ENCODE measurements at places on chromosomes 16 and 17. TPM values are rescaled to one million over a fixed set of nuclear protein-coding genes. Genes with fewer than 3 reads are reported as not detected.
A peak's percentile ranks its signal among the peaks of the same experiment; 100 is the strongest.

- peaks cover 25% of the 10 kb centered on the region for H3K27me3 ChIP-seq
- H3K36me3 ChIP-seq, result no peaks in the 10 kb centered on the region
- no peak overlapping the region for H3K4me3 ChIP-seq
- no peak for DNase-seq
Observed at GRCh38 chr17:4525691-4526397, 27.2 kb downstream of the SPNS2 start.

GRCh38 chr16:73124665-73125375 is 76.9 kb upstream of the ZFHX3 start:
- H3K27ac ChIP-seq, result no peak overlapping the region
- H3K4me3 ChIP-seq, result no peak overlapping the region
- no peaks in the 10 kb centered on the region for H3K36me3 ChIP-seq
- H3K27me3 ChIP-seq, result no peaks in the 10 kb centered on the region
- peaks cover 15% of the 10 kb centered on the region for H3K4me1 ChIP-seq

DNA sequence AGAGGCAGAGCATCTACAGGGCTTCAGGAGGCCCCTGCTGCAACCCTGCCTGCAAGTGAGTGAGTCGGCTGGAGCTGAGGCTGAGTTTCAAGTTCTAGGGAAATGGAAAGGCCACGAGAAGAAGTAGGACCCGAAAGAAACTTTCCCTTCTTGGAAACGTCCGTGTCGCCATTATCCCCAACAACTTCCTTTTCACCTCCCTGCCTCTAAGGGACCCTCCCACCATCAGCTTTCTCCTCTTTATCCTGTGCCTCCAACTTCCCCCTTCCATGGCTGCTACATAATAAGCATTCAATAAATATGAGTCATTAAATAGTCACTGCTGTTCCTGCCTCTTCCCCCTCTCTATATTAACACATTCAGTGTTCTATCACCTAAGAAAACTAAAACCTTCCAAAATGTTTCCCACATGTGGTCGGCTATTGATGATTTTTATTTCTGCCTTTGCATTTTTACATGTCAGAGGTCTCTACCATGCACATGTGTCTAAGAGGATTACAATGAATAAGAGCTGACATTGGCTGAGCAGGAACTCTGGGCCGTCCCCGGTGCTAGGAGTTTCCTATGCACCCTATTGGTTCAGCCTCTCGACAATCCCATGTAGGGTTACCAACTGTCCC is 115.9 kb upstream of the TNRC6C start:
- peak; percentile 75 for DNase-seq
- H3K36me3 ChIP-seq, result no peaks in the 10 kb centered on the region
- H3K4me1 ChIP-seq, result peaks cover 22% of the 10 kb centered on the region
- no peak overlapping the region for H3K4me3 ChIP-seq
- H3K27me3 ChIP-seq, result no peaks in the 10 kb centered on the region
- H3K27ac ChIP-seq, result peak overlapping the region; percentile 42

GRCh38 chr16:77169650-77170236 is 21.2 kb upstream of the MON1B start:
- H3K36me3 ChIP-seq, result no peaks in the 10 kb centered on the region
- H3K4me3 ChIP-seq, result no peak overlapping the region
- H3K27me3 ChIP-seq, result no peaks in the 10 kb centered on the region
- no peak overlapping the region for H3K27ac ChIP-seq
- no peaks in the 10 kb centered on the region for H3K4me1 ChIP-seq

GRCh38 chr16:12160815-12161550 is 184.4 kb downstream of the SNX29 start:
- H3K4me1 ChIP-seq, result peaks cover 38% of the 10 kb centered on the region
- H3K27ac ChIP-seq, result peak overlapping the region; percentile 96
- no peak overlapping the region for H3K4me3 ChIP-seq
- no peak for DNase-seq
- H3K36me3 ChIP-seq, result no peaks in the 10 kb centered on the region

DNA sequence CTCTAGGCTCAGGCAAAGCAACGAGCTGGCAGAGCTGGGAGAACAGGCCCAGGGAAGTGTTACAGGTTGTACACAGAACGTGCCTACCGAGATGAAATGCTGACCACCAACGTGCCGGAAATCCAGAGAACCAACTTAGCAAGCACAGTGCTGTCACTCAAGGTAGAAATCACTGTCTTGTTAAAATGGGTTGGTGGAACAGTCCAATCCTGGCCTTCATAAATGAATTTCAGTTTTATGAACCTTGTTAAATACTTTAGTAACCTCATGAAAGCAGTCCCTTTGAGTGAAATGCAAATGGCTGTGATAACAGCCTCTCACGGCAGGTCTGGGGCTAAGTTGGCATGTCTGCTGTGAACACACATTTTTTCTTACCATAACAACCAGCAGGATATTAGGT is 29.0 kb downstream of the ETV4 start:
- no peak overlapping the region for H3K4me3 ChIP-seq
- H3K27me3 ChIP-seq, result no peaks in the 10 kb centered on the region
- DNase-seq, result peak; percentile 35

DNA sequence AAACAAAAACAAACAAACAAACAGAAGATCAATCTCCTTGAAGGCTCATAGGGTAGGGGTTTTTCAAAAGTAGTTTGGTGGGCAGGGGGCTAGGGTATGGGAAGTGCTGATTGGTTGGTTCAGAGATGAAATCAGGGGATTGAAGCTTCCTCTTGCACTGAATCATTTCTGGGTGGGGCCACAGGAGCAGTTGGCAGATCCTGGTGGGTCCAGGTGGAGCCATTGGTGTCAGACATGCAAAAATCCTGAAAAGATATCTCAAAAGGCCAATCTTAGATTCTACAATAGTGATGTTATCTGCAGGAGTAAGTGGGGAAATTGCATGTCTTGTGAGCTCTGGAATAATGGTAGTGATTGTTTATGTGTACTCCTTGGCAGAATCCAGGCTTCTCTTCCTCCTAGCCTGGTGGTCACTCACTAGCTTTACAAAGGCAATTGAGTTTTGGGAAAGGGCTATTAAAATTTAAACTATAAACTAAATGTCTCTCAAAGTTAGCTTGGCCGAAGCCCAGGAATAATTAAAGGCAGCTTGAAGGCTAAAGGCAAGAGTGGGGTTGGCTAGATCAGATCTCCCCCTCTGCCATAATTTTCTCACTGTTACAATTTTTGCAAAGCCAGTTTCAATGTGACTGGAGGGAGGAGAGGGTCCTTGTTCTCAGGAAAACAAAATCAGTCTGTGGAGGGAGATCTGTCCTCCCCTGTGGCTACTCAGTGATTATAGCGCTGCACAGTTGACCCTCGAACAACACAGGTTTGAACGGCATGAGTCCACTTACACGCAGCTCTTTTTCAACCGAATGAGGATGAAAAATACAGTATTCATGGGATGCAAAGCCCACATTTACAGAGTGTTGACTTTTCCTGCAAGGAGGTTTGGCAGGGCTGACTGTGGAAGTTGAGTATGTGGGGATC is 45.2 kb downstream of the RNF112 start:
- no peak for DNase-seq
- H3K36me3 ChIP-seq, result no peaks in the 10 kb centered on the region
- H3K27ac ChIP-seq, result no peak overlapping the region
- no peaks in the 10 kb centered on the region for H3K4me1 ChIP-seq
- H3K27me3 ChIP-seq, result peaks cover 13% of the 10 kb centered on the region

DNA sequence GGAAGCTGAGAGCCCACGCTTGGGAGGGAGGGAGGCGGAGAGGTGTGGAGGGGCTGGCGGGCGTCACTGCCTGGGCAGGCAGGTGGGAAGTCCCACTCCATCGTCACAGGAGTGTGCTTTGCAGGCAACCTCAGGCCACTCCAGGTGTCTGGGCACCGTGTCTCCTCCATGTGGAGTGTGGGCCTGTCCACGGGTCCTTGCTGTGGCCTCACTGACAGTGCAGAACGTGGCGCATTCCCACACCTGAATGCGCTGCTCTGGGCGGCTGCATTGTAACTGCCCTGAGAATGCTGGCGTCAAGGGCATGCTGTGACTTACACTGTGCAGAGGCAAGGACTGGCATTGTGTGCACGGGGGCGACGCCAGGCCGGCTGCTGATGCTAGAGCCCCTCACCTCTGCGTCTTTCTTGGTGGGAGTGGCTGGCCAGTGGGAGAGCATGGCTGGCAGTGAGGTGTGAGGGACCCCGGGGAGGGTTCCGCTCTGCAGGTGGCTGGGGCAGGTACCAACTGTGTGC is 66.4 kb downstream of the BANP start:
- no peak overlapping the region for H3K4me3 ChIP-seq
- no peaks in the 10 kb centered on the region for H3K4me1 ChIP-seq
- H3K27me3 ChIP-seq, result no peaks in the 10 kb centered on the region
- DNase-seq, result no peak
- H3K27ac ChIP-seq, result no peak overlapping the region

GRCh38 chr16:49336581-49336980 is 37.0 kb upstream of the C16orf78 start:
- no peaks in the 10 kb centered on the region for H3K27me3 ChIP-seq
- no peaks in the 10 kb centered on the region for H3K36me3 ChIP-seq
- no peak overlapping the region for H3K4me3 ChIP-seq
- no peak for DNase-seq
- H3K4me1 ChIP-seq, result no peaks in the 10 kb centered on the region

Gene C17orf78
- not detected for total RNA-seq

Gene CTRL
- not detected for total RNA-seq

GRCh38 chr17:33896263-33896662 is 358.8 kb upstream of the CCL2 start:
- H3K27me3 ChIP-seq, result 0 out of 2 replicates have a peak, but pooled peaks cover 2% of the 10 kb centered on the region
- DNase-seq, result no peak

Gene PRR15L
- not detected for total RNA-seq

GRCh38 chr17:5097101-5097834 is 14.4 kb downstream of the ZNF232 start:
- 0 out of 2 replicates have a peak, but pooled peaks cover 7% of the 10 kb centered on the region for H3K36me3 ChIP-seq
- no peaks in the 10 kb centered on the region for H3K4me1 ChIP-seq
- no peak overlapping the region for H3K27ac ChIP-seq
- DNase-seq, result no peak
- peaks cover 6% of the 10 kb centered on the region for H3K27me3 ChIP-seq

DNA sequence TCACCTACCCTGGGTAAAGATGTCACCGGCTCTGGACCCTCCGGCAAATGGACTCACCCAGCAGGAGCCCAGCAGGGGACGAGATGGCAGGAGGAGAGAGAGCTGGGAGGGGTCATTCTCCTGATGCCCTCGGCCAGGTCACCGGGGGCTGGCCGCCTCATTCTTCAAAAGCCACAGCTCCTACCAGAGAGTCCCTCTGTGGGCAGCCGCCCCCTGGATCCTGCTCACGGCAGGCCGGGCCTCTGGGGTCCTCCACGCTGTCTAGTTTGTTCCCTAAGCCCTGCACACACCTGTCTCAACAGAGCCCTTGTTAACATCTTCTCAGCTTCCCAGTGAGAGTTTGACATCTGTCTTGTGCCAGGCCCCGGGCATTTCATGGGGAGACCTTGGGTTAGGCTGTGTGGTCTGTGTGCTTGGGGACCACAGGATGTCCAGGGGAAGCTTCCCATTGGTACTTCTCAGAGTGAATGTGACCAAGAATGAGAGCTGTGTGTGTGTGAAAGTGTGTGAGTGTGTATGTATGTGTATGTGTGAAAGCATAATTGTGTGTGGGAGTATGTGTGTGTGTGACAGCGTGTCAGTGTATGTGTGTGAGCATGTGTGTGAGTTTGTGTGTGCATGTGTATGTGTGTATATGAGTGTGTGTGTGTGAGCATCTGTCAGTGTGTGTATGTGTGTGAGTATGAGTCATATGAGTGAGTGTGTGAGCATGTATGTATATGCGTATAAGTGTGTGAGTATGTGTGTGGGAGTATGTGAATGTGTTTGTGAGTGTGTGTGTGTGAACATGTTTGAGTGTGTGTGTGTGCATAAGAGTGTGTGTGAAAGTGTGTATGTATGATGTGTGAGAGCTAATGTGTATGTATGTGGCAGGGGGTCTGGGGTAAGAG is 65.5 kb upstream of the BCO1 start:
- H3K27me3 ChIP-seq, result no peaks in the 10 kb centered on the region
- H3K27ac ChIP-seq, result no peak overlapping the region
- H3K4me3 ChIP-seq, result no peak overlapping the region
- H3K36me3 ChIP-seq, result no peaks in the 10 kb centered on the region
- no peak for DNase-seq

Gene EIF4A3
- 75.1 TPM for total RNA-seq

DNA sequence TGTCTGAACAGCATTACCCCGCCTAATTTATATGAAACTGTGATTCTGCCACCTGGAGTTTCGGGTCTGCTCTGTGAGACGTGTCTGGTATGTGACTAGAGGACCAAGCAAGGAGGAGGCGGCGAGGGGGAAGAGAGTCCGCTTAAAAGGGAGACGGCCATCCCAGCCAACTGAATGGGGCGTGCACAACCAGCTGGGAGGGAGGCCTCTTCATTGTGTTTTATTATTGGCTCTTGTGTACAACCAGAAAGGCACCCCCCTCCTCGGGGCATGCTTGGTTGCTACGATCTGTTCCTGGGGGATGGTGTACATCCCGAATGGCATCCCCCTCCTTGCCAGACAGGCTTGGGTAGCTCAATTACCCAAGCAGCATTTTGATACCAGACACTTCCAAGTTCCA is 384.5 kb upstream of the SALL1 start:
- no peaks in the 10 kb centered on the region for H3K36me3 ChIP-seq
- DNase-seq, result no peak
- H3K27me3 ChIP-seq, result no peaks in the 10 kb centered on the region
- no peak overlapping the region for H3K27ac ChIP-seq
- H3K4me3 ChIP-seq, result no peak overlapping the region
- peaks cover 27% of the 10 kb centered on the region for H3K4me1 ChIP-seq

GRCh38 chr16:23357761-23358290 is 55.7 kb downstream of the SCNN1B start:
- H3K4me1 ChIP-seq, result no peaks in the 10 kb centered on the region
- no peaks in the 10 kb centered on the region for H3K27me3 ChIP-seq
- no peak overlapping the region for H3K27ac ChIP-seq
- no peak overlapping the region for H3K4me3 ChIP-seq
- no peak for DNase-seq

- no peaks in the 10 kb centered on the region for H3K27me3 ChIP-seq
- H3K27ac ChIP-seq, result no peak overlapping the region
- 0 out of 2 replicates have a peak, but pooled peaks cover 6% of the 10 kb centered on the region for H3K36me3 ChIP-seq
- DNase-seq, result no peak
- H3K4me3 ChIP-seq, result no peak overlapping the region
Observed at GRCh38 chr16:20873331-20873730, 26.8 kb downstream of the DCUN1D3 start.

Gene KRTAP1-5
- 49.2 TPM for total RNA-seq

DNA sequence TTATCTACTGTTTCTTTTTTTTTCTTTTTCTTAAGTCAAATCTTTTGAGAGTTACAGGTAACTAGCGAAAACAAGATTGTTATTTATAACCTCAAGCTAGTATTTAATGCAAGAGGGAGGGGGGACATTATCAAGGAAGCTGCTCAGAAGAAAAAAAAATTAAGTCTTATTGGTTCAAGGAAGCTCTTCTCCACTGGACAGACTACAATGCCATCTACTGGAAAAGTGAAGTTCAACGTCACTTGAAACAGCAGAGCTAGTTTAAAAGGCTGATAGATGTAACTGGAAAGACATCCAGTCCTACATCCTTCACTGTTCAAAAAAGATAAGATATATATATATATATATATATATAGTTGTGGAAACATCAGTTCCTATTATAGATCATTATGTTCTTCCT is 418.0 kb upstream of the PSMD7 start:
- no peaks in the 10 kb centered on the region for H3K36me3 ChIP-seq
- DNase-seq, result peak; percentile 73
- peaks cover 24% of the 10 kb centered on the region for H3K27me3 ChIP-seq
- no peaks in the 10 kb centered on the region for H3K4me1 ChIP-seq

- peaks cover 47% of the 10 kb centered on the region for H3K27me3 ChIP-seq
- H3K27ac ChIP-seq, result no peak overlapping the region
- no peaks in the 10 kb centered on the region for H3K36me3 ChIP-seq
Observed at GRCh38 chr17:79792341-79792871, 4.5 kb downstream of the CBX8 start.
